ENCODE measurements at places on chromosomes 12 and 14.

DNA sequence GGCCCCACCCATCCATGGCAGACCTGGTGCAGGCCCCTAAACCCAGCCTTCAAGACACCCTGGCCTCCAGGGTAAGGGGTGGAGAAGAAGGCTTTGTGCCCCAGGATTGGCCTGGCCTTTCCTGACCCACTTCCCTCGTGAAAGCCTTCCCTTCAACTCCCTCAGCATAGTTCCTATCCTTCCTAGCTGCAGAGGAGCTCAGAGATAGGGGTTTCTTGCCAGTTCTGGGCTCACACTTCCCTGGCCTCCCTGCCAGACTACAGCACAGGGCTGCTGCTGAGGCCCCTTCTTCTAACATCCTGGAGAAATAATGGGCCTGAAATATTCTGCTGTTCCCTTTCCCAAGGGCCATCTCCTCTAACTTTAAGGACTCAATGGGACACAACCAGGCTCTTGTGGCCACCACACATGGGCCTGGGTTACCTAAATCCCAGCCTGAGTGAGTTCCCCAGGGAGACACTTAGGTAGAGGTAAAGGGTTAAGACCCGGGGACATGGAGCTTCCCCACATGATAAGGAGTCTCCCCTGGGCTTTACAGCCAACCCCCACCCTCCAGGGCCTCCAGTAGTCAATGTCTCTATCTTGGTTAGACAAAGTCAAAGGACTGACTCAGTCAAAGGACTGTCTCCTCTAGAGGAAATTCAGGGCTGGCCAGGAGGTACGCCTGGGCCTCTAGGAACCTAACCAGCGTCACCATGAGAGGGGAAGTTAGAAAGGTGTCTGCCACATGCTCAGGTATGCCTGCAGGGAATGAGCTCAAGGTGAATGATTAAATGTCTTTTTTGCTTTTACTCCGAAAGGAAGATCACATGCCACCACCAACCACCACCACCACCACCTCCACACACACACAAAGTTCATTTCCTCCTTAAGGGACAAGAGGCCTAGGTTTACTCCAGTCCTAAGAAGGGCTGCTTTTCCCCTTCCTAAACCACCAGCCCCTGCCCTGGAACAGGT, 7.1 kb downstream of the ZFP36L1 start:
- peak; percentile 90 for DNase-seq

DNA sequence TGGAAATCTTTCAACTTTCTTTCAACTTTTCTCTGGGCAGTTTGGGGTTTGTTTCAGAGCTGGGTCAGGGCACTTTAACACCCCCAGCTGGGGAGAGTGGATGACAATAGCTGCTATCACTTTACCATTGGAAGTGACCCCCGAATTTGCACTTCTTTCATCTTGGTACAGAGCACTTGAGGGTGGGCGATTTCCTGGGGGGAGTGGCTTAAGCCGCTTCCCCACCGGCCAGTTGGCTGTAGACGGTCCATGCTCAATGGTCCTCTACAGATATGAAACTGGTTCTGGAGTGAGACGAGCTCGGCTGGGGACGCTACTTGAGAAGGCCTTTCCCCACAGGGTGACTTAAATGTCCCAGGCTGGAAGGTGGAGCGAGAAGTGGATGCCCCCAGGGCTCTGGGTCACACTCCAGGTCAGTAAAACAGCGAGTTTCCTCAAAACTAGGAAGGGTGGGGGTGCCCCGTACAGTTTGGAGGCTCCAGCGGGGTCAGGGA, at the start of gene VRTN:
VRTN (plus strand) TSS at position 231 of the 494 bp plus-strand sequence. CDS start 8,313 bp downstream, outside the sequence.
- DNase-seq, result no peak

DNA sequence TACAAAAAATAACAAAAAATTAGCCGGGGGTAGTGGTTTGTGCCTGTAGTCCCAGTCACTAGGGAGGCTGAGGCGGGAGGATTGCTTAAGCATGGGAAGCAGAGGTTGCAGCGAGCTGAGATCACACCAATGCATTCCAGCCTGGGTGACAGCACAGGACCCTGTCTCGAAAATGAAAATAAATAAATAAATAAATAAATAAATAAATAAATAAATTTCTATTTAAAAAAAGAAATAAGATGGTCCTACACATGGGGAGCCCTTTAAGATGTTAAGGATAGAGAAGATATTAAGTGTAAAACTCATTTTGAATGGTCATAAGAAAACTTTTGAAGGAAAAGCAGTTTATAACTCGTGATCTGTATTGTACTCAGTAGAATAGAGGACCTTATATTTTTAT, 8.2 kb upstream of the MRPL42 start:
- DNase-seq, result no peak

- no peak for DNase-seq
These were observed 99.4 kb downstream of the ETV6 start for GRCh38 chr12:11748903-11749302.

- no peak for DNase-seq
These were observed 84.2 kb downstream of the AACS start for GRCh38 chr12:125149160-125150108.
